ENCODE measurements at places on chromosomes 16 and 17.

DNA sequence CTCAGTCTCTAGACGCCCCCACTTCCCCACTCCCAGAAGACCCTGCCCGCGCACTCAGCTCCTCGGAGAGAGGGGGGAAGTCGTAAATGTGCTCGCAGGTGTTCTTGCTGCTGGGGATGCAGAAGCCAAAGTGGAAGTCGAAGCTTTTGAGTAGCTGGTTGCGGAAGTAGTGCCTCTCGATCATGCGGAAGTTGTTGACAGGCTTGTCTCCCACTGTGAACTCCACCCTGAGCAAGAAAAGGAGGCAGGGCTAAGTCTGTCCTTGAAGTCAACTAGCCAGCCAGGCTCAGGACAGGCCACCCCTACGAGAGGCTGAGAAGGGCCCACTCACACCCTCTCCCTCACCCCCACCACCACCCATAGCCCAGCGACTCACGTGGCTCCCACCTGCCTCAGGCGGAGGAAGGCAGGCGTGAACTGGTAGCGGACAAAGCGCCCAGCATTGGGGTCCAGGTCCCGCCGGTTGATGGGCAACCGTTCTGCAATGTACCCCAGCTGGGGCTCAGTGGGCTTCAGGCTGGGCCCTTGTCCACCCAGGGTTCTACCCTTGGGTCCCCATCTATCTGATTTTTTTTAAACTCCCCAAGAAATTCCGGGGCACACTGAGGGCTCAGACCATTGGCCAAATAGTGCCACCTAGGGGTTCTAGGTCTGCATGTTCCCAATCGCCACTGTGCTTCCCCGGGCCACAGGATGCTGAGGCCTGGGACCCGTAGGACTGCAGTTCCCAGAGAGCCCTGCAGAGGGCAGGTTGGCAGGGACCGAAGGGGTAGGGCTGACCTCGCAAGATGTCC is 4.6 kb downstream of the UNC119 start:
- DNase-seq, result peak; percentile 88

DNA sequence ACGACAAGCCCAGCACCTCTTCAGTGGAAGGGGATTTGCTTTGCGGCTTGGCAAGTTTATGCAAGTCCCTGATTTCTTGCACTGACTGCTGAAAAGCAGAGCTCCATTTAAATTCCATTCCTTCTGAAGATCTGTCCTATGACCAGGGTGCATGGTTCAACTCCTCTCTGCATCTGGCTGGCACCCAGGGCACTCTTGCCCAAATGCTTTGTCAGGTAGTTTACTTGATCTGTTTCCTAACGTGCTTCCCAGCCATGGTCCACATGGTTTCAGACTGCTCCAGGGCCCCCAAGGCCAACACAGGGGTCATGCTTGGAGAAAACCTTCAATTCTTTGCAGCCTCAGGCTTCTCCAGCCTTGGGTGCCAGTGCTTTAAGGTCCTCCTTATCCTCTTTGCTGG is 11.2 kb upstream of the HP start:
- DNase-seq, result no peak

DNA sequence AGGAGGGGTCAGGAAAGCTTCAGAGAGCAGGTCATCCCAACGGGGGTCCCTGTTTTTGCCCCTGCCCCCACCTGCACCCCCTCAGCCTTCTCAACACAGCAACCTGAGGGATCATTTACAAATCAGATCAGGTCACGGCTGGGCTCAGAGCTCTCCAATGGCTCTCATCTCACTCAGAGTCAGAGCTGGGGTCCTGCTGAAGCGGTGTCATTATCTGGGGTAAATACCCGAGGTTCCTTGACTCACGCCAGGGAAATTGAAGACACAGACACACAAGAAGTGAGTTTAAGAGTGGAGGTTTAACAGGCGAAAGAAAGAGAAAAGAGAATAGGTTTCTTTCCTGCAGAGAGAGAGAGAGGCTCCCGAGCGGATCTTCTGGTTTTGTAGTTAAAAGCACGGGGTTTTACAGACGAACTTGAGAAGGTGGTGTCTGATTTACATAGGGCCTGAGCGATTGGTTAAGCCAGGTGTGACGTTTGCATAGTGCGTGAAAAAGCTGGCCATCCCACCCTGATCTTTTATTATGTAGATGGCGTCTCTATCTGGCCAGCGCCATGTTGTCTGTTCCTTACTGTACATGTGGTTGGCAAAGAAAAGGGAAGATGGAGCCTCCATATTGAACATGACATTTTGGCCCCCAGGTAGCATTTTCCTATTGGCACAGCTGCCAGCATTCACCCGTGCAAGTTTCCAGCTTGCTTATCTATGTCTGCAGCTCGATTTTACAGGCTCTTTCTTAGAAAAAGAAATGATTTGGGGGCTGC is 51.4 kb downstream of the WSB1 start:
- no peak for DNase-seq

- no peak for DNase-seq
Observed at GRCh38 chr16:58850678-58851020, 116.5 kb upstream of the GOT2 start.

- no peak for DNase-seq
Observed at GRCh38 chr16:88071908-88072307, 120.7 kb downstream of the BANP start.

- peak; percentile 74 for DNase-seq
Observed at GRCh38 chr17:732067-732901, at the start of gene TLCD3A. TLCD3A (plus strand) TSS chr17:732596; CDS start chr17:732648, 52 bp downstream.

DNA sequence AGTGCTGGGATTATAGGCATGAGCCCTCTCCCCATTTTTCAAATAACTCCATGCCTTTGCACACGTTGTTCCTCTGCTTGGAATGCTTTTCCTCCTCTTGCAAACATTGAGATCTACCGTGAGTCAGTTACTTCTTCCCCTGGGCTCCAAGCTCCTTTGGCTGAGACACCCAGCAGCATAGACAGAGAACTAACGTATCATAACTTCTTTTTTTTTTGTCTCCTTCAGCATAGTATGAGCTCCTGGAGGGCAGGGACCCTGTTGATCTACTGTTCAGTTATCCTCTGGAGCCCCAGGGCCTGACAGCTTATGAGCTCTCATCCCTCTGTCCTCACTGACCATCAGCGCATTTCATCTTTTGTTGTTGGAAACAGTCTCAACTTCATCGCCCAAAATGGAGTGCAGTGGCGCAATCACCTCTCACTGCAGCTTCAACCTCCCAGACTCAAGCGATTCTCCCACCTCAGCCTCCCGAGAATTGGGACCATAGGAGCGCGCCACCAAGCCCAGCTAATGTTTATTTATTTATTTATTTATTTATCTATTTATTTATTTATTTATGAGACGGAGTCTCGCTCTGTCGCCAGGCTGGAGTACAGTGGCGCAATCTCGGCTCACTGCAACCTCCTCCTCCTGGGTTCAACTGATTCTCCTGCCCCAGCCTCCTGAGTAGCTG is 2.2 kb downstream of the SPAG7 start:
- DNase-seq, result no peak

GRCh38 chr17:67152824-67153223 is 92.2 kb downstream of the HELZ start:
- no peak for DNase-seq
